ENCODE measurements at places on chromosomes 11 and 22. TPM values are rescaled to one million over a fixed set of nuclear protein-coding genes. Genes with fewer than 3 reads are reported as not detected.

MFNG gene
- 147 TPM for total RNA-seq

POLD4 gene
- total RNA-seq = 100 TPM

GAS2 gene
- 1.8 TPM for total RNA-seq

LGR4 gene
- total RNA-seq = 0.40 TPM

SYT12 gene
- not detected for total RNA-seq

SSTR3 gene
- not detected for total RNA-seq

ZDHHC24 gene
- 25.0 TPM for total RNA-seq

CARD18 gene
- not detected for total RNA-seq

Measured in mammary microvascular endothelial cell (primary cell).